Esophagus muscularis mucosa (tissue), 4 donors: ENCODE measurements at places on chromosomes 6 and 20. TPM values are rescaled to one million over a fixed set of nuclear protein-coding genes. Genes with fewer than 3 reads are reported as not detected.

SLC13A3 gene
- 0.63 TPM for total RNA-seq

PAK1IP1 gene
- 17.9 TPM for total RNA-seq

TRIM40 gene
- total RNA-seq, result not detected

ADGRB3 gene
- total RNA-seq, result 5.7 TPM

CST7 gene
- total RNA-seq, result not detected

HLA-DRA gene
- 103 TPM for total RNA-seq

PROKR2 gene
- not detected for total RNA-seq

DYNLT2 gene
- total RNA-seq, result 1.4 TPM

PI3 gene
- total RNA-seq, result not detected

LKAAEAR1 gene
- not detected for total RNA-seq

MOXD1 gene
- total RNA-seq, result 32.4 TPM

CEP57L1 gene
- total RNA-seq, result 12.7 TPM
